ENCODE measurements at places on chromosomes 12 and 14.
A peak's percentile ranks its signal among the peaks of the same experiment; 100 is the strongest.

DNA sequence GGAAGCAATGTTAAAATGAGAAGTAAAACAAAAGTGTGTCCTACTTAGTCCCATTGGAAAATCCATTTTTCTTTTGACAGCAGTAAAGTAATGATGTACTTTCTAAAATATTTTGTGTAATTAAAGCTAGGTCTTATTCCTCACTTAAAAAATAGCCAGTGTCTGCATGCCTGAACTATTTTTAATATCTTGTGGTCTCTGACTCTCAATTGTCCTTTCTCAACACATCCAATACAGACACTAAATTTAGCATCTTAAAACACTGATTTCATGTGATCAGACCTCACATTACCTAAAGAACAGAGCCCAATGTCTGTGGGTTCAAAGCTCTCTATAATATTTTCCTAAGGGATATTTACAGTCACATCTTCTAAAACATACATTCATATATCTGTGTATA, 108.0 kb downstream of the DERA start:
- DNase-seq, result peak; percentile 68

DNA sequence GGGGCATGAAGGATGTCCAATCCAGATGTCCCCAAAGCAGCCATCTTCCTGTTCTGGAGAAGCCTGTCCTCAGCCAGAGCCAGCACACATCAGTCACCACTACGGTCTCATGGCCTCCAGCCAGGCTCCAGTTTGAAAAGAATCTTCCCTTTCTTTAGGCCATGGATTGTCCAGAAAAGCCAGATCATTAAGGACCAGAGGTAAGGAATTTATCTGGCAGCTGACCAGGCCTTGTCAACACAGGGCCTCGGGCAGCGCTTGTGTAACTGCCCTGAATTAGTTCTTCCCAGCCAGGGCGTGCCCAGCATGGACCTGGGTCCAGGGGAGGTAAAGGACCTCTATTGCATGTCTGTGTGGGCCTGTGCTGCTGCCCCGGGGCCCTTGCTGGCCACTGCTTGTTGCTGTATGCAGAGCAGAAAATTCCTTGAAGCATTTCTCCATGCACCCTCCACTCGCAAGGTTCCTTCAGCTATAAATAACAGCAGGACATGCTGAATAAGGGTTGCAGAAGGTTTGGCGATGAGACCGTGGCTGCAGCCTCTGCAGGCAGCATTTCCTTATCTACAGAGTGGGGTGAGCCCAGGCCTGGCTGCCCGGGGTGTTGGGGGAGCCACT, 21.7 kb upstream of the VPS37B start:
- DNase-seq, result peak; percentile 57

DNA sequence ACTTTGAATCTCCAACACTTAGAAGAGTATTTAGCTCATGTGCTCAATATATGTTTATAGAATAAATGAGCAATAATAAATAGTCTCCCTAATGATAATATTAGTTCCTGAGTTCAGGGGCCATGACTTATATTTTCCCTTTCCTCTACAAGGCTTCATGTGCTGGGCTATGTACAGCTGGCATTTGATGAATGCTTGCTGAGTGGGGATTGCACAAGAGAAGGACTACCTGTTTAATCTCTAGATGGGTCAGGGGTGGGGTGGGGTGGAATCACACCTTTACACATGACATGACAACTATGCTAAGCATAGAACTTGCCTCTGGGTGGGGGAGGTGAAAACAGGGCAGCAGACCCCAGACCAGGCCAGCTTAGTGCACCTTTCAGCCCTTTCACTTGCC, 7.6 kb upstream of the ABHD12B start:
- no peak for DNase-seq

GRCh38 chr12:50314636-50315312, 31.5 kb upstream of the LIMA1 start:
- DNase-seq, result peak; percentile 81

DNA sequence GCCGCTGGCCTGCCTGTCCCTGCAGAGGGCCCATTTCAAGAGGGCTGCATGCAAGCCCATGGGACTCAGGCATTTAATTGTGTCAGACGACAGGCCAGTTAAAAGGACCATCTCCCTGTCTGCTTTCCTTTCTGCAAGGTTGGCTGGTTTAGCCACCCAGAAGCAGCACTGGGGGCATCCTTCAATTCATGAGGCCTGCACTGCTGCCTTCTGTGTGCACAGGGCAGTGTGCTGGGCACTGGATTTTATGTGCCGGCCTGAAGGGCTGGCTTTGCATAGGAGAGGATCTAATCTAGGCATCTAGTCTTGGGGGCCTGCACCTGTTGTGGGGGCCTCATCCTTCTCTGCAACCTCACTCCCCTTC, 114.1 kb upstream of the FKBP4 start:
- DNase-seq, result no peak

DNA sequence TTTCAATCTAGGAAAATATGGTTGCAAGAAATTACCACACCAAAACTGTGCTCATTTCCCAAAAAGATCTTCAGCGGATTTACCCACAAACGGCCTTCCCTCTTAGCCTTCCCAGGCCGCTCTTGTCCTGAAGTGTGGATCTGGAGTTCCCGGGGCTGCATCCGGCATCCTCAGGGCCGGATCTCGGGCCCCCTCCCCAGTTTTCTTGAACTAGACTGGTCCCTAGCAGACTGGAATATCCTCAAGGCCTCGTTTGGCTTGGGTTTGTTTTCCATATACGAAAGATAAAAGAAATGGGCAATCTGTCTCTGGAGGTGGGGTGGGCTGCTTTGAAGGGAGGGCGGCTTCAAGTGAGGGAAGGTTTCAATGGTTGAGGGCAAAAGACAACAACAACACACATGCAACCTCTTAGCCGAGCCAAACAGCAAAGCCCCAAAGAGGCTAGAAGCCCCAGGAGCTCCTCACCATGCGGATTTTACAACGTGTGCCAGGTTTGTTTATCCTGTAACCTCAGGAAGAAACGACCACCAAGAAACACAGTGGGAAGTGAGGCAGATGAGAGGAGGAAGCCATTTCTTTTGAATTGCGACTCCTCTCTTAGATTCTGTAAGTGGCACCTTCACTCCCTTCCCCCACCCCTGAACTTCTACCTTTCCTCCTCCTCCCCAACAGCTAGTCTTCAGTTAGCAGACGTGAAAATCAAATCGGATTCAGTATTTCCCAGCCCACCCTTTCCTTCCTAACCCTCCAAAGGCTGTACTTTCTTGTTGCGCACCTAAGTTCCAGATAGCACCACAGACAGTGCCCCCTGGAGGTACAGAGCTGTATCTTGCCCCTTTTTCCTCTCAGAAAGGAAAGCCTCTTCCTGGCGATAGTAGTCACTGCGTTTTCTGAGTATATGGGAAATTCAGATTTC, 2.6 kb downstream of the MYF6 start:
- DNase-seq, result no peak

- no peak for DNase-seq
Observed at GRCh38 chr12:130933269-130933995, 20.3 kb upstream of the ADGRD1 start.

DNA sequence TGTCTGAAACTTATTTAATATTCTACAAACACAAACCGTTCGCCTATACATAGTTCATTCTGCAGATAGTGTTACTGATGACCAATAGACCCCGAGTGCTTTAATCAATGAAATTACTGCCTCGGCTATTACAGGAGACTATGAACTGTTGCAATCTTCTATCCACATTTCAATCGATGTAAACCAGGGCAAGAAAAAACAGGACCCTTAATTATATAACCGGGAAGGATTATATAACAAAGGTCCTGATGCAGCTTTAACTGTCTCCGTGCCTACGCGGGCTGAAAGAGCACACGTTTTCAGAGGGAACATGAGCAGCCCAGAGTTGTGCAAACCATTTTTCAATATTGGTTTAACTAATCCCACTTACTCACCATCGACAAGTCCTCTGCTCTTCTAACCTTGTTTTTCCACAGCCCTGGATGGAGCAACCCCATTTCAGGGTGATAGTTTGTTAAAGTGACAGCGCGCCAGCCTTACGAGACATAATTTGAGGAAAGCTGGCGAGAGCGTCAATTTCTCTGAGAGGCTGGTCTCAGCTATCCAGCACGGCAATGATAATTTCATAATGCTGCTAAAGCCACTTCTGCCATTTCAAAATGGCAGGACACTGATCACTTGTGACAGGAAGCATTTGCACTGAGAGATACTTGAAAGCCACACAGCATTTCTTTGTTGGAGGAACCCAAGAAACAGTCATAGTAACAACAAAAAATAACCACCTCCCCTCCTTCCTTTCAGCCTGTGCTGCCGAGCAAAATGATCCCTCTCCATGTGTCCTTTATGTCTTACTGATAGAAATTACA, 184.6 kb downstream of the FOXN3 start:
- DNase-seq, result no peak

GRCh38 chr12:53254816-53255545, 13.1 kb upstream of the ESPL1 start:
- no peak for DNase-seq

DNA sequence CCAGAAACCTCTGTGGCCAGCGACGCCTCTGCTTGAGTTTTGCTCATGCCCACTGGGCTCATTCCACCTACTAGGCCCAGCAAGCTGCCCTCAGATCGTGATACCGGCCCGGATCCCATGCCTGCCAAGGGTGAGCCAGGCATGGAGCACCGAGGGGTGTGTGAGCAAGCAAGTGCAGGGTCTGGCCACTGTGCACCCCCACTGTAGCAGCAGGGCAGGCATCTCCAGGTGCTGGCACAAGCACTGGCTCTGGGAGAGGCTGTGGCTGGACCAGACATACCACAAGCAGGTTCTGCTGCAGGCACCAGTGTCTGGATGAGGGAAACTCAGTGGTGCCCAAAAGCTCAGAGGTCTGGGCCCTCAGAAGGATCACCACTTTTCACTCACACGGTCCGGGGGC, 20.6 kb downstream of the FAM186A start:
- no peak for DNase-seq

- DNase-seq, result peak; percentile 44
Observed at GRCh38 chr14:47269756-47270492, 405.5 kb downstream of the MDGA2 start.

DNA sequence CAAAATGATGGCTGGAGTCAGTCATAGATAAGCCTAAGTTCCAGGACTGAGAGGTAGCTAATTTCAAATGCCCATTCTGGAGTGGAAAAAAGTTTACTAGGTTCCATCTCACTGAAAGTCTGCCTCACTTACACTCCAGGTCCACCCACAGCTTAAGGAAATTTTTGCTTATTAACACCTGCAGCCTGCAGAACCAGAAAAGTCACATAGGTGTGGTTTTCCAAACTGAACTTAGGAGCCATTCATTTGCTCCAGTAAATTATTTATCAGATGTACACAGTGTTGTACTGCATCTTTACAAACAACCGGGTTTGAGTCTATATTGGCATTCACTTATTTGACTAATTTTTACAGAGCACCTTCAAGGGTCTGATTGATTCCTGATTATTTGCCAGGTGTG, 157.4 kb upstream of the ARID2 start:
- DNase-seq, result no peak

- no peak for DNase-seq
Observed at GRCh38 chr12:95629392-95629791, 78.1 kb upstream of the USP44 start.

DNA sequence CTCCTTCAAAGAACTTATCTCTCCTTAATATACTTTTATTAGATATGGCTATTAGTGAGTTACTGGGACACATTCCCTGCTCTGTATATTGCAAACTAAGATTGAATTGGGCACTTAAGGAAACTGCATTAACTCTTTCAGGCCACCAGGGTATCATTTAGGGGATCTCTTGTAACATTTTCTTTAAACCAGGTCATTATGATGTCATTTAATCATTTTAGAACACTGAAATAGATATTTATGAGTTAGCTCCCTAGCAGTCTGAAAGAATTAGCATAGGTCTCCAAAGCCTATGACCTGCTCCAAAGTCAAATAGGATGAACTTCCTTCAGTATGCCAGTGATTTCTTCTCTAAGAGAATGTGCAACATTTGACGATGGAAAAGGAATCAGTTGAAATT, 506.9 kb downstream of the FOXG1 start:
- DNase-seq, result no peak

- peak; percentile 43 for DNase-seq
Observed at GRCh38 chr12:57242691-57243454, 8.1 kb downstream of the STAC3 start.

GRCh38 chr12:24933694-24934407, 15.1 kb downstream of the BCAT1 start:
- no peak for DNase-seq

DNA sequence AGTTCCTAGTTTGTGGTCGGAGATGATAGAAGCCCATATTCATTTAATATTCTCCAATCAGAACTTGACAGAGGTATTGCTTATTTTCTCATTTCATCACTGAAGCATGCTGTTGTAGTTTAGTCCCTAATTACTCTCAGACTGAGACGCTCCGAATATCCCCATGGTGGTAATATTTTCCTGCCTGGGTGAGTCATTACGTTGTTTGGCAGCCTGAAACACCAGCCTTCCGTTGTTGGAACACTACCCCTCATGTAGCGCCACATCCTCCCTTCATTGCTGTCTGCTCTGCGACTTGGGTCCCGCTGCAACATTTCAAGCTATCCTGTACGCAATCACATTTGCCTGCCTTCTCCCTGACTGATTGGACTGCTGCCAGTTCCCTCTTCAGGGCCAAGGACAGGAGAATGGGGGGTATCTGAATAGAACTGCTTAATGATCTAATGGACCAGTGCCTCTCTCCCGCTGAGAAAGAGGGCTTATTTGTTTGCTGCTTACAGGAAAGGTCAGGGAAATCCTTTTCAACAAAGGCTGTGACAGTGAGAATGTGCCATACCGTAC, 369.1 kb downstream of the NPAS3 start:
- peak; percentile 55 for DNase-seq

DNA sequence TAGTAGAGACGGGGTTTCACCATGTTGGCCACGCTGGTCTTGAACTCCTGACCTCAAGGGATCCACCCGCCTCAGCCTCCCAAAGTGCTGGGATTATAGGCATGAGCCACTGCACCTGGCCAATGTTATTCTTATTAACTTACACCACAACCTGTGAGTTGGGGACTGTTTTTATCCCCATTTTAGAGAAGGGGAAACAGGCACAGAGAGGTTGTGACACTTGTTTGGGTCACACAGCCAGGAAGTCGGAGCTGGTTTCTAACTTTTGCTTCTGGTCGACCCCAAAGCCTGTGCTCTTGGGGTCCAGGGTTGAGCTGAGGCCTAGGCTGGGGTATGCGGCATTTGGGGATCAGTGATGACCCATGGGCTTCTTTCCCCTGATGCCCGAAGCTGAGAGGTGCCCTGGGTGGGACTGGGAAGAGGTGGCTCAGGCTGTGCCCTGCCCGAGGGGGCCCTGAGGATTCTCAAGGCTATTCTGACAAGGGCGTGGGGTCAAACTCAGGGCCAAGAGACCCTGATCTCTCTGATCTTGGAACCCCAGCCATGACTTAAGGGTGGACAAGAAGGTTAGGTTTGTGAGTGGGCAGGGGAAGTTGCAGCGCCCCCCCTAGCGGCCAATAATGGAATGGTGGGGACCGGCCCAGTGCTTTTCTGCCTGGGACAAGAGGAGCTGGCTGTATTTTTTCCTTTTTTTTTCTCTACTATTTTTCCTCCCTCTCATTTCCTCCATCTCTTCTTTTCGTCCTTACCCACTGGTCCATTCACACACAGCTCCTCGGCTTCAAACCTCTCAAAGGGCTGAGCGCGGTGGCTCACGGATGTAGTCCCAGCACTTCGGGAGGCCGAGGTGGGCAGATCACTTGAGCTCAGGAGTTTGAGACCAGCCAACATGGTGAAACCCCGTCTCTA, 3.0 kb downstream of the SDSL start:
- DNase-seq, result peak; percentile 63

- DNase-seq, result no peak
Observed at GRCh38 chr14:99660794-99661193, 15.9 kb downstream of the HHIPL1 start.

Data from fibroblast of lung (primary cell).